ENCODE measurements at places on chromosomes 3 and 15. TPM values are rescaled to one million over a fixed set of nuclear protein-coding genes. Genes with fewer than 3 reads are reported as not detected.

The CYP19A1 gene
- not detected for polyA plus RNA-seq

The CCDC54 gene
- not detected for polyA plus RNA-seq

The RABL3 gene
- polyA plus RNA-seq: 61.8 TPM

The CADPS gene
- polyA plus RNA-seq: 72.5 TPM

The CCDC9B gene
- 0.11 TPM for polyA plus RNA-seq

The PLSCR5 gene
- polyA plus RNA-seq: not detected

The AHSG gene
- not detected for polyA plus RNA-seq

The SPG11 gene
- polyA plus RNA-seq: 34.9 TPM

The FANCD2OS gene
- not detected for polyA plus RNA-seq

The INKA1 gene
- polyA plus RNA-seq: not detected

The PLXNB1 gene
- 3.9 TPM for polyA plus RNA-seq

The ALDH1A2 gene
- polyA plus RNA-seq: not detected

The PRTG gene
- 1.7 TPM for polyA plus RNA-seq

The KCTD6 gene
- polyA plus RNA-seq: 60.2 TPM

The ZNF501 gene
- 0.20 TPM for polyA plus RNA-seq

The CCR8 gene
- polyA plus RNA-seq: not detected

The SGO1 gene
- 1.9 TPM for polyA plus RNA-seq

The IGSF10 gene
- polyA plus RNA-seq: not detected

The KY gene
- 3.0 TPM for polyA plus RNA-seq

The SLCO2A1 gene
- not detected for polyA plus RNA-seq

The CFAP92 gene
- 0.34 TPM for polyA plus RNA-seq

The LSMEM2 gene
- not detected for polyA plus RNA-seq

The FBXW12 gene
- polyA plus RNA-seq: not detected

The MYZAP gene
- polyA plus RNA-seq: 3.5 TPM

The CORO2B gene
- 184 TPM for polyA plus RNA-seq

The ACTC1 gene
- polyA plus RNA-seq: 2.6 TPM

The TNFAIP8L3 gene
- not detected for polyA plus RNA-seq

The VPS13C gene
- polyA plus RNA-seq: 26.6 TPM

The ROBO1 gene
- polyA plus RNA-seq: 8.3 TPM

The BFSP2 gene
- not detected for polyA plus RNA-seq

The MOBP gene
- polyA plus RNA-seq: 2.7 TPM

The CRABP1 gene
- polyA plus RNA-seq: not detected

The EIF4A2 gene
- polyA plus RNA-seq: 1,904 TPM

The CDCP1 gene
- 0.09 TPM for polyA plus RNA-seq

The IREB2 gene
- polyA plus RNA-seq: 23.3 TPM
